ENCODE measurements at places on chromosomes 5 and 9. TPM values are rescaled to one million over a fixed set of nuclear protein-coding genes. Genes with fewer than 3 reads are reported as not detected.

Gene IQGAP2
- 89.4 TPM for total RNA-seq

Gene ACOT12
- 1.4 TPM for total RNA-seq

Gene PTTG1
- total RNA-seq, result 157 TPM

Gene ZNF366
- not detected for total RNA-seq

Gene BTNL9
- total RNA-seq, result 8.4 TPM

Gene IFT74
- total RNA-seq, result 3.6 TPM

Gene PCDHB11
- total RNA-seq, result not detected

Gene ACSL6
- total RNA-seq, result 0.19 TPM

Gene AHRR
- 1.1 TPM for total RNA-seq

Gene LURAP1L
- not detected for total RNA-seq

Gene SPINK4
- 2.1 TPM for total RNA-seq

- no peak for DNase-seq
These were observed 128.3 kb upstream of the C9orf72 start for GRCh38 chr9:27701587-27701986.

- DNase-seq, result peak; percentile 35
These were observed 42.9 kb downstream of the TMEFF1 start for GRCh38 chr9:100515578-100516494.

DNA sequence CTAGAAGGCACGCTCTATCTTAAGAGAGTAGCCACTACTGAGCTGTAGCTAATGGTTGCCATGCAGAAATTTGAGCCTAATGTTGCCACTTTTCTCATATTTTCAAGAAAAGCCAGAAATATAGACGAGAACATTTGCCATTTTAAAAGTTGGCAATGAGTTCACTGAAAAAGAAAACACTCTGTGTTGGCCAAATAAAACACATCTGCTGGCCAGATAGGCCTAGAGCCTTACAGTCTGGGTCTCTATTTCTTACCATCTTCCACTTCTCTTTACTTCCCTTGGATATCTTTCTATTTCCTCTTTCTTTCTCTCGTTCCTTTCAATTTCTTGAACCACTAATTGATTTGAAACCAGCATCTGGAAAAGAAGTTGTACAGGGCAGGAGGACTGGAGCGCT, 36.6 kb upstream of the VCAN start:
- no peak for DNase-seq

DNA sequence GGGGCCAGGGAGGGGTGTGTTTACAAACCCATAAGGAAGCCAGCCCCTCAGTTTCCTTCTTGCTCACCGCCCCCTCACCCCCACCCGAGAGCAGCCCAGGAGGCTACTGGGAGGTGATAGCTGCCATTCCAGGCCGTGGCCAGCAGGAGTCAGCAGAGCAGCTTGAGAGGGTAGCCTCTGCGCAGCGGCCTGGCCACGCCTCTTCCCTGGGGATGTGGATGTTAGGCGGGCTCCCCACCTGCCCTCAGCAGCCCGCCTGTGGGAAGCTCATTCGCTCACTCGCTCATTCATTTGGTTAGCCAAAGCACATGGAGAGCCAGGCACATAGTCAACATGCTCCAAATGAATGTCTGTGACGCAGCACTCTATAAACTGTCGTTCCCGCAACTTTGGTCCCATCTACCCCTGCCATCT, 6.1 kb upstream of the DPM2 start:
- peak; percentile 81 for DNase-seq

- DNase-seq, result no peak
These were observed 195.7 kb downstream of the CRB2 start for GRCh38 chr9:123551734-123552133.

GRCh38 chr5:69212022-69212421, 22.6 kb downstream of the CENPH start:
- DNase-seq, result no peak

GRCh38 chr5:132225165-132226032, 2.3 kb downstream of the P4HA2 start:
- DNase-seq, result peak; percentile 16

DNA sequence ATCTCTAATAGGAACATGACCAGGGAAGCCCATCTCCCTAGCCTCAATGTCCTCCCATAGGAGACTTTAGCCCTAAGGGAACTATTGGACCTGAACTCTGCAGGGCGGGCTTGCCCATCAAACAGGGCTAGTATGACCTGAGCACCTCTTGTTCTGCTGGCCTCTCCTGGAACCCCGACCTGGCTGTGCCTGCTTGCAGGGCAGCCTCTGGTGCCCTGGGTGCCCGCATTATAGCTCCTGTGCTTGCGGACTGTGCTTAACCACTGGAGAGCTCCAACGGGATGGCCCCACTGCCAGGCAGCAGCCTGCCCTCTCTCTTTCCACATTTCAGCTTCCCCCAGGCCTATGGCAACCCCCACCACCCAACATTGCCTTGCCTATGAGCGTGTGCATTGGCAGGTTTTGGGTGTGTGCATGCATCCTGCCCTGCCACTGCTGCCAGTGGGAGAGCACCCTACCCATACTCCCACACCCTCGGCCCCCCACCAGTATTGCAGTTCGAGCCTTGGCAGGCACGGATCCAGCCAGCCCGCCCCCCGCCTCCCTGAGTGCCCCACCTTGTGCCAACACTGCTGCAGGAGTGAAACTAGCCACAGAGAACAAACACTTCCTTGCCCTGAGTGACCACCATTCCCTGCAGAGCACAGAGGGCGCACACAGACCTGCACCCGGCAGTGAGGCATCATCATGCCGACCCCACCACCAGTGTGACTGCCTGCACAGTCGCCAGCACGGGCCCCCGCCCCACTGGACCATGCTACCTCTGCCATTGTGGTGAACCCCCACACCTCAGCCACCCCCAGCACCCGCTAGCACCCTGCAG, 1123.8 kb upstream of the CDH6 start:
- DNase-seq, result no peak

GRCh38 chr9:81599837-81600236, 89.5 kb downstream of the TLE1 start:
- no peak for DNase-seq

DNA sequence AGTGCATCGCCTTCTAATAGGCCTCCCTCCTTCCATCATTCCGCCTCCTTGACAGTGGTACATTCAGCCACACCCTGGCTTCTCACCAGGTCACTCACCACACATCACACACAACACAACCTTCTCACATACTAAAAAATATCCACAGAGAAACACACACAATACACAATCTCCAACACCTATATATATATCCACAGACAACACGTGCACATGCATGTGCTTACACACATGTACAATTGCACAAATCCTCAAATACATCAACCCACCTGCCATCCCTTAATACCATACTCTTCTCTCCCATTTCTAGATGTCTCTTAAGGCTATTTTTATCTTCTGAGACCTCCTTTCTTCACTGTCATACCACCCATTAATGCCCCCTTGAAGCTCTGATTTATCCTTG, 57.6 kb downstream of the PPP2R2B start:
- DNase-seq, result no peak

- no peak for DNase-seq
These were observed 717.5 kb downstream of the IRX1 start for GRCh38 chr5:4313138-4313537.

- DNase-seq, result no peak
These were observed 23.7 kb downstream of the RXRA start for GRCh38 chr9:134349936-134350335.

Measured in Caco-2 (cell line).